ENCODE measurements at places on chromosomes 2 and 18. TPM values are rescaled to one million over a fixed set of nuclear protein-coding genes. Genes with fewer than 3 reads are reported as not detected.

The TOGARAM2 gene
- not detected for total RNA-seq

The TBC1D8 gene
- total RNA-seq = 5.8 TPM

The ITPRIPL1 gene
- 1.1 TPM for total RNA-seq

The LONRF2 gene
- under 0.01 TPM for total RNA-seq

The CERS6 gene
- total RNA-seq = 17.1 TPM

The SPDYA gene
- total RNA-seq = 0.58 TPM

The UGT1A4 gene
- not detected for total RNA-seq

The SLC11A1 gene
- total RNA-seq = 0.28 TPM

The RAB12 gene
- total RNA-seq = 76.4 TPM

The TSGA10 gene
- total RNA-seq = 0.96 TPM

The PROKR1 gene
- not detected for total RNA-seq

The SH3RF3 gene
- total RNA-seq = 2.9 TPM

The PDE6D gene
- total RNA-seq = 19.4 TPM

The FEV gene
- not detected for total RNA-seq

The UGGT1 gene
- 92.8 TPM for total RNA-seq

The NOP58 gene
- 77.8 TPM for total RNA-seq

The CD8B2 gene
- total RNA-seq = not detected

The AMER3 gene
- total RNA-seq = not detected

The WNT6 gene
- not detected for total RNA-seq

The PRLH gene
- not detected for total RNA-seq

The MROH2A gene
- not detected for total RNA-seq

The SCTR gene
- total RNA-seq = not detected

The C2orf66 gene
- total RNA-seq = under 0.01 TPM

The DYNAP gene
- total RNA-seq = not detected

The CYTIP gene
- total RNA-seq = 5.9 TPM

The PLB1 gene
- total RNA-seq = 0.96 TPM

The GAL3ST2 gene
- total RNA-seq = 0.85 TPM

The HJURP gene
- 43.1 TPM for total RNA-seq

The TXNDC2 gene
- total RNA-seq = not detected

The MC4R gene
- total RNA-seq = under 0.01 TPM

The EHBP1 gene
- 65.4 TPM for total RNA-seq

The LYPD6 gene
- under 0.01 TPM for total RNA-seq

The STRADB gene
- total RNA-seq = 50.2 TPM

The HOXD11 gene
- total RNA-seq = 0.28 TPM

The RDH14 gene
- 33.5 TPM for total RNA-seq
